ENCODE measurements at places on chromosomes 12 and 14.

GRCh38 chr12:131597333-131597732 is 113.6 kb upstream of the SFSWAP start:
- DNase-seq, result no peak

GRCh38 chr12:133129368-133130037 is 571 bp downstream of the ZNF891 start:
- DNase-seq, result peak; percentile 17

DNA sequence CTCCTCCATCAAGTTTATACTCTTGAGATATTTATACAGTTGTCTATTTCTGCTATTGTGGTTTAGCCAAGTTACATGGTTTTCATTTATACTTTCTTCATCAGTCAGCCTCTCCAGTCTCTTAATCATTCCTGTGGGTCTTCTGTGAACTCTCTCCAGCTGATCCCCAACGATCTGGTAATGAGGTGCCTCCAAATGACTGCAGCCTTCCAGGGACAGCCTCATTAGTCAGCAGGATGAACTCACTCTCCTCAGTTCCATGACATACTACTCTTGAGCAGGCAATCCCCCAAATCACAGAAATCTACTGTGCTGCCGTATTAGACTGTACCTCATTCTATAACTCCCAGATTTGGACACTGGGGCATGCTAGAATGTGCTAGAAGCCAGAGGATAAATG is 15.3 kb downstream of the AREL1 start:
- DNase-seq, result no peak

DNA sequence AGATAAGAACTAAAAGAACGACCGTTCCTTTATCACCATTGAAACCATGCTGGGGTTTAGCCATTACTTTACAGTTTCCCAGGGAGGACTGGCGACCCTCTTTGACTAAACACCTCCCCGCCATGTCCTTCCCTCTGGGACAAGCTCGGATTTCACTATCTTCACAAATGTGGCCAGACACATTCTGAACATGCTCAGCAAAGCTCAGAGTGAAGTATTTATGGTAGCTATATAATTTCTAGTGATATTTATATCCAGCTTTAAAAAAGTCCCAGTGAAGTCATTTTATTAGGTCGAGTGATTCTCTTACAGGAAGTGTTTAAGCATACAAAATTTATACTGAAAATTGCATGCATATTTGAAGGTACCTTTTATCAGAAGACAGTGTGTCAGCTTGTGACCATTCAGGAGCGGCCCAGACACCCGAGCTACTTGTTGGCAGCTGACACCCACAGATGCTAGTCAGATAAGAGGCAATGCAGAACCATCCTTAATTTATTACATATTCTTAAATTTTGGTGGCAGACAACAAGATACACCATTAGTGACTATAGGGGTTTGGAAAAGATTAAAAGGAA is 36.8 kb downstream of the NIN start:
- no peak for DNase-seq

- no peak for DNase-seq
Measured at GRCh38 chr14:33551963-33552362, 398.9 kb downstream of the EGLN3 start.

DNA sequence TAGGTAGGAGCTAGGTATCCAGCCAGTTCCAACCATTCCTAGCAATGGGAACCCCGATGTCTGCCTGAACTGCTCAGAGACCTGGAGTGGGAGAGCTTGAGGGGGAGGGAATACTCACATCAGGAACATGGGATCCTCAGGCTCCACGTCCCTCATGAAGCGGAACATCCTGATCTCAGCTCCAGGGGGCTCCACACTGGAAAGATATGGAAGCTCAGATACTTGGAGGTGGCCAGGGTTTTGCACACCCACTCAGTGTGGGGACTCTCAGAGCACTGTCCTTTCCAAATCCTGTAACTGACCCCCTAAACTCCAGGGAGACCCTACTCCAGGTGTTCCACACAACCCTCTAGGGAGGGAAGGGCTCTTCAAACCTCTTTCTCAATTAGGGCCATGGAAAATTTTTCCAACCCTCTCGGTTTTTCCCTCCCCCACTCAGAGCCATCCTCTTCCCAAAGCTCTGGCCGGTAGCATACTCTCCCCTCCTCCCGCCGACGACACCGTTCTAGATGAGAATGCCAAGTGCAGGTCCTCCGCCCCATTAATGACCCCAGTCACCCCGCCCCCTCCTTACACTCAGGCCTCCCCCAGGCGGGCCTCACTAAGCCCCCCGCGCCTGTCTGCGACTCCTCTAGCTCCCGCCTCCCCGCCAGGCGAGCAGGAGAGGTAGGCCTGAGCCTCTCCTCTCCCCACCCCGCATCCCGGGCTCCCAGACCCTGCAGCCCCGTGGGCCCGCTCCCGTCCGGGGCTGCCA is 597 bp downstream of the MLF2 start:
- no peak for DNase-seq

- no peak for DNase-seq
Measured at GRCh38 chr12:111287125-111287900, 81.6 kb downstream of the PHETA1 start.

- peak; percentile 9 for DNase-seq
Measured at GRCh38 chr14:66746316-66747006, 238.5 kb downstream of the GPHN start.

DNA sequence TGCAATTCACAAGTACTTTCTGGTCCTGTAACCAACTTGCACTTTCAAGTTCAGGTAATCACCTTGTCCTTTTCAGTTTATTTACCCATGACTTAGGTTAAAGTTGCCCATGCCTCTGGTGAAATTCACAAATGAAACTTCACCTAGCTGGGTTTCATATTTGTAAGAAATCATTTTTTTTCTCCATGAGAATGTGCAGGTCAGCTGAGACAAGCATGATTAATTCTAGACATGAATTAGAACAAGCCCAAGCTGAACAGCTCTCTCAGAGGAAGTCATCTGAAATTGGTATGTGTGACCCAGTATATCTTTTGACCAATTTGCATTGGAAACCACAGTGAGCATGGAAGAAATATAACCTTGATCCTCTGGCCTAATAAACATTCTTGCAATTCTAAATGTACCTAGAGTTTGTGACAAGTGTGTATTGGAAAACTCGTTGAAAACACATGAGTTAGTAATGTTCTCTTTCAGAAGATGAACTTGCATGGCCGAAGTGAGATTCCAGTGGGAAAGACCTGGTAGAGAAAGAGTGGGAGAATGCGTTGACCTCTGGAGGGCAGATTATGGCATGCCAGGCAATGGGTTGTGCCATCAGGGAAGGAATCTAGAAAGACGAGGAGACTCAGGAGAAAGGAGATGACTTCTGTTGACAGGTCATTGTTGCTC is 486.5 kb downstream of the ZFP36L1 start:
- no peak for DNase-seq

GRCh38 chr12:80814453-80814852 is 97.7 kb downstream of the MYF5 start:
- DNase-seq, result no peak

GRCh38 chr14:45891417-45892080 is 638.5 kb upstream of the MIS18BP1 start:
- DNase-seq, result no peak

DNA sequence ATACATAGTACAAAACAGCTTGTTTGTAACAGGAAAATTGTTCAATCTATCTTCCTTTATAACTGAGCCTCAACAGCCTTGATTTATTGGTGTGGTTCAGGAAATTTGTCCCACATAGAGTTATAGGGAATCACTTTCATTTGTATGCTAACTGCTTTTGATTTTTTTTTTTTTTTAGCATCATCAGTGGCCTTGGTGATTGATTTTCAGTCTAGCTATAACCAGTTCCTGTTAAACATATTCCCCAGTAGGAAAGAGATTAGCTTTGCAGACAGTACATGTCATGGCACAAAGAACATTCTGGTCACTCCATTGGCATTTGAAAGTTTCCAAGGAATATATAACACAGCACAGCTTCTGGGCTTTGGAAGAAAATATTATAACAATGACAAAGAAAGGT is 337.3 kb upstream of the TMPO start:
- DNase-seq, result no peak

DNA sequence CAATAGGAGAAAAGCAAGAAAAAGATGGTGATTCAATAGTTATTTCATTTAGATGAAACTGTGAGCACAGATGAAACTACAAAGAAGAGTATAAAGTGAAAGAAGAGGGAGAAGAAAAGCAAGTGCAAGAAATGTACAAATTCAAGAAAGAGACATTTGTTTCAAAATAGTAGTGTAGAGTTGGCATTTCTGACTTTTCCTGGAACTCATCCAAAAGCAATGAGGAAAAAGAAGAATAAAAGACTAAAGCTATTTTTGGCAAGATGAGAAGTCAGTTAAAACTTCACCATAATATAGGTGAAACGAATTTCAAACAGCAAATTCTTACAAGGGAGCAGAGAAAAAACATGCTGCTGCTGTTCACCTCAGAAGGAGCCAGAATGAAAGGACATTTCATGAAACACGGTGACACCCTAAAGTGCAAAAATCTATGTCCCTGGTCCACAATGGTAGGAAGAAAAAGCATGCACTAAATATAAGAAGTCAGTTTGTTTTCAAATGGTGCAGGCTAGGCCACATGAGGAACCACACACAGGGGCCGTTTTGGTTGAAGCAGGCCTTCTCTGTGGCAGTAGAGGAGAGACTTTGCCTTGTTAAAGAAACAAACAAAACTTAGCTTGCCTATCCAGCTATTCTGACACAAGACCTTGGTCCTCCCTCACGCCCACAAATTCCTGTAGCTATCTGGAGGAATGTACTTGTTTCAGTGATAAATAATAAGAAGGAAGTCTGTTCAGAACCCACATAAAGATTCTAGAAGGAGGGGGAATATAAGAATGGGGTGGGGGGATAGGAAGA is 11.1 kb upstream of the CMAS start:
- DNase-seq, result no peak

DNA sequence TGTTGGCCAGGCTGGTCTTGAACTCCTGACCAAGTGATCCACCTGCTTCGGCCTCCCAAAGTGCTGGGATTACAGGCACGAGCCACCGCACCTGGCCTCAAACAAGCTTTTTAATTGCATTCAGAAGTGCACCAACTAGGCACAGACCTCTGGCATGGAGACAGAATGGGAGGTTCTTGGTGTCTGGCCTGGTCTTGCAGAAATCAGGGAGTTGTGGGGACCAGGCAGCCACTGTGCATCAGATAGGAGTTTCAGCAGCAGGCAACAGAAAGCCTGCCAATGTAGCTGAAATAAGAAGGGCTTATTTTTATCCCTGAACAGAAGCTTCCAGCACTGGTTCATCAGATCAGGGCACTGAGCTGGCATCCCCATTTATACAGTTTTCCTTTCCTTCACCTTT is 22.2 kb upstream of the TCL1B start:
- no peak for DNase-seq

DNA sequence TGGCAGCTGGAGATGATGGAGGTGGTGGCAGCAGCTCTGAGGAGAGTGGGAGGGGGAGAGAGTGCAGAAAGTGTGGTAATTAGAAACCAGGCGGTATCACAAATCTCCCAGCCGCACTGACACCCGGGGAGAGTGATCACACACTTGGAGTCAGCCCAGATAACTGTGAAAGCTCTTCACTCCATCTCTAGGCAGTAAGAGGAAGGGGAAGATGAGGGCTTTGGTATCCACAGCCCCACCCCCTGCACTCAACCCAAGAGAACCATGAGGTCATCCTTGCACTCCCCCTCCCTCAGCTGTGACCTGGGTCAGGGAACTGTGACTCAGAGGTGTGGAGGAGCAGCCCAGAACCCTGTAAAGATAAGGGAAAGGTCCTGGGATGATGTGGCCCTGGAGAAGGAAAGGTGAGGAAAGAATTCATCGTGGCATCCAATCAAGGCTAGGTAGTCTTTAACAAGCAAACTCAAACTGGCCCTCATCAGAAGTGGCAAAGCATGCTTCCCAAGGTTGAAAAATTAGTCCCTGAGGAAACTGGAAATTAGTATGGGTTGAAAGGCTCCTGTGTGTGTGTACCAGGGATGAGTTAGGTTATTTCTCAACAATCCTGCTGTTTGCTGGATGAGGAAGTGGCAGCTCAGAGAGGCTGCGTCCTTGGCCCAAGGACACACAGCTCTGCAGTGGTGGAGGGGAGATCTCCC is 111.0 kb upstream of the LHX5 start:
- DNase-seq, result no peak

DNA sequence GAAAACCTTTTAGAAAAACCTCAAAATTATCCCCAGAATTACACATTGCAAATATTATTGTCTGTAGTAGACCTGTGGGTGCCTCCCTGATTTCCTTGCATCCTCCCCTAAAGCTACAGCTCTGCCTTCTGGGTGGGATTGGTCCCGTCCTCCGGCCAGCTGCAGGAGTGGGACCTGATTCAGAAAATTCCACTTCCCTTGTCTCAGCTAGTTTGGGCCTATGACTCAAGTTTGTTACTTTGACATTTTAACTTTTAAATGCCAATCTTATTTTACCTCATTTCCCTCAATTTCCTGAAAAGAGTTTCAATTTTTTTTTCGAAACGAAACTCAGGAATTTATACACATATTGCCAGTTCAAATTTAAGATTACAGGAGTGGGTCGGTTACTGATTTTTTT is 13.2 kb upstream of the SLC41A2 start:
- DNase-seq, result no peak

GRCh38 chr14:37594971-37595808 is at the start of the genes FOXA1 and TTC6:
FOXA1 (minus strand) TSS chr14:37595249; CDS start chr14:37594972, 277 bp downstream.
TTC6 (plus strand) TSS chr14:37595629; CDS start chr14:37622065, 26,436 bp downstream.
- no peak for DNase-seq

- no peak for DNase-seq
Measured at GRCh38 chr14:68958553-68958952, 20.5 kb downstream of the ACTN1 start.

- DNase-seq, result no peak
Measured at GRCh38 chr14:100392356-100392755, 69.2 kb downstream of the SLC25A47 start.

DNA sequence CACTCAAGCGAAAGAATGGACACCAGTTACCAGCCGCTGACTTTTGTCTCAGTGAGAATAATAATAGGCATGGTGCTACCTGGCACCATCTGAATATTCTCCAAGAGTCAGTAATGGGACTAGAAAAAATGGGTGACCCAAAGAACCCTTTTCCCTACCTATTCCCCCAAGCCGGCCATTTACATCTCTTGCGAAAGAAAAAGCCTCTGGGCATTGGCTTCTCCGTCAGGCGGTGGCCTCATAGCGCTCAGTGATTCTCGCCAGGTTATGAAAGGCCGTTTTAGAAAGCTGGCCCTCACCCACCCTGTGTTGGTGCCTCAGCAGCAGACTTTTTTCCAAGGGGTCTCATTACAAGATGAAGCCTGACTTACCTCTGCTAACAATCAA is 523 bp upstream of the SLC6A15 start:
- no peak for DNase-seq

DNA sequence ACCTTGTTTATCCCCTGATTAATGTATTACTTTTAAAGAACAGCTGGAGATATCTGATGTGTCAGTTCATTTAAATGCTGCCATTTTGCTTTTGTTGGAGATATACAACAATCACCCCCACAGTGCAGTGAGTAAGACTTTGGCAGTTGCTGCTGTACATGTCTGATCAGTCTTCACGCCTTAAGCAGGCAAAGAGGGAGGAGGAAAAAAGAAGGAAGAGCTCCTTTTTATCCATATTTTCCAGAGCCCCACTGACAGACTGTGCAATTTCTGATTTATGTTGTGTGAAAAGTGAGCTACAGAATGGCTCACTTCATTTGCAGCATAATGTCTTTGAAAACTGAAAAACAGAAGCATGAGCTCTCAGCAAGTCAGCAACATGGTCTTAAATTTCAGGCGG is 319.7 kb upstream of the LRIG3 start:
- DNase-seq, result no peak
